Fibroblast of skin of left quadriceps (primary cell): ENCODE measurements at places on chromosomes 4 and X.

DNA sequence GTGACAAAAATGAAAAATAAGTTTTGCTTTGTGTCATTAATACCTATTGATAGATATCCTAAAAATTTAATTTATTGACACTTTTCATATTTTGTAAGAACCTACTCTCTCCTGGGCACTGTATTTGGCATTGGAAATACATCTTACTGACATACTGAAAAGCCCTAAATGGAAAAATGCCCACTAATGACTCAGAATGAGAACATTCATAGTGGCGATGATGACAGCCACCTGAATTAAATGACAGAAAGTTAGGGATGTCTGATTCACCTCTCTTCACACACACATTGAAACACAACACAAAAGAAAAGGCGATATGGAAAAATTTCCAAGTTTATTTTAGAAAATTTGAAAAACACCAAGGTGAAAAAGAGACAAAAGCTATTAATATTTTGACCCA lies 992.3 kb downstream of the STPG2 start:
- DNase-seq: no peak

DNA sequence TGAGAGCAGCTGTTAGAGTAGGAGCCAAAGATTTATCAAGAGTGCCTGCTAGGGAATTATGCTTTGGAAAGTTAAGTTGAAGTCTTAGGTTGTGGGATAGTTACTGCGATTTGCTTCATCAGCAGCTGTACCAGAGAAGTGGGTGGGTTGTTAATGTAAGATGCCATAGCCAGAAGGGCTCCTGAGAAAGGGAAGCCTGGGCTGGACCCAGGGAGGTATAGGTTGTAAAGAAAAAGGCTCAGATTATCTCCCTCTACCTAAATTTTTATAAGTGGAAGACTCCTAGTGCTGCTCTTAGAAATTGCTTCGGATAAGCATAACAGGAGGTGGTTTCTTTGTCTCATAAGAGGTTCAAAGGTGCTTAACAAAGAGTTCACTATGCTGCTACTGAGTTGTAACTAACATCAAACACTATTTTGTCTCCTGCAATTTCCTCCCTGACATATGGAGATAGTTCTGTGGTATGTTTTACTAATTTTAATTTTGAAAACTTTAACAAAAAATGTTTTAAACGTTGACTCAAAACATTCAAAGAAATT lies 356.9 kb downstream of the DTHD1 start:
- DNase-seq: no peak

DNA sequence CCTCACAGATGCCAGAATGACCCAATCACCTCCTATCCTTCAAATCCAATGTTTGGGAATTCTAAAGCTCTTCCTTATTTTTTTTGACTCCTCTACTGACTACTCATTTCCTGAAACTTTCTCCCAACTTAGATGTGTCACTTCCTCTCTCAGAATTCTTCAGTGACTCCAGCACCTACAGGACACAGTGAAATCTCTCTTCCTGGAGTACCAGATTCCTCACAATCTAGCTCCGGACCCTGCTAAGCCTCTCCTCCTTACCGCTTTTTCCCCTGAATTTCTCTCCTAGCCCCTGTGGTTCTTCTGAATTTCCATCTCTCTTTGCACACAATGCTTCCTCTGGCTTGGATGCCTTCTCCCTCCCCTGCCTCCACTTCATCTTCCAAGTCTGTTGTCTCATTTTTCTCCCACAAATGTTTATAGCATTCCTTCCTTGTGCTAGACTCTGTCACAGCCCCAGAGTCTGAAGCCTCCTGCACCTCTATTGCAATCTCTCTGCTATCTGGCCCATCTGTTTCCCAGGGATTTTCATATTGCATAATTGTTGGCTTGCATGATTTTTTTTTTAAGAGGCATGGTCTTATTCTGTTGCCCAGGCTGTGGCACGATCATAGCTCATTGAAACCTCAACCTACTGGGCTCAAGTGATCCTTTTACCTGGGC lies 80.1 kb downstream of the ANAPC4 start:
- DNase-seq: peak; percentile 52

DNA sequence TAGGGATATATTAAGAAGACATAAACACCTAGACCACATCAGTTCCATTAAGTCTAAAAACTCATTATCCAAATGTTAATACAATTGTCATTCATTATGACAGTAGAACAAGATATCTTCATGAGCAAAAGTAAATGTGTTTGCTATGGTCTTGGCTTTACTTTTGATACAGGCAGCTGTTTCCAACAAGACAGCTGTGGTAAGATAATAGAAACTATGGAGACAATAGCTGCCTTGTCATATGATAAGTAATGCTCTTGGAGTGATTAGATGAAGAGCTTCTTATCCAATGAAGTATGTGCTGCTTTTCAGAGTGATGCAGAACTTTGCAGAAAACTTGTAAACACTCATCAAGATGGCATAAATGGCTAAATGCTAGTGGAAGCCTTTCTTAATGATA lies 1066.0 kb downstream of the FSTL5 start:
- DNase-seq: no peak

DNA sequence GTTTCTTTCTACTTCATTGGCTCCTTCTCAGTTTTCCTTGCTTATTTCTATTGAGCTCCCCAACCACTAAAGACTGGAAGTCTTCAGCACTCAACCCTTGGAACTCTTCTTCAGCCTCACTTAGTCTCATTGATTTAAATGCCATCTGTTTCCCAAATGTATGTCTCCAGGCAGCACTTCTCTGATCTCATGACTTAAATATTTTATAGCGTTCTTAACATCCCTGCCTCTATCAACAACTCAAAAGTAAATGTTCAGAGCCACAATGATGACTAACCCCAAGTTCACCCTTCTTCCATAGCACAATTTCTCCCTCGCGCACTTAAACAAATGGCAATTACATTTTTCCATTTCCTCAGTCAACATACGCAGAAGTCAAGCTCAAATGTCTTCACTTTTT lies 1393.3 kb downstream of the ARAP2 start:
- DNase-seq: peak; percentile 88

DNA sequence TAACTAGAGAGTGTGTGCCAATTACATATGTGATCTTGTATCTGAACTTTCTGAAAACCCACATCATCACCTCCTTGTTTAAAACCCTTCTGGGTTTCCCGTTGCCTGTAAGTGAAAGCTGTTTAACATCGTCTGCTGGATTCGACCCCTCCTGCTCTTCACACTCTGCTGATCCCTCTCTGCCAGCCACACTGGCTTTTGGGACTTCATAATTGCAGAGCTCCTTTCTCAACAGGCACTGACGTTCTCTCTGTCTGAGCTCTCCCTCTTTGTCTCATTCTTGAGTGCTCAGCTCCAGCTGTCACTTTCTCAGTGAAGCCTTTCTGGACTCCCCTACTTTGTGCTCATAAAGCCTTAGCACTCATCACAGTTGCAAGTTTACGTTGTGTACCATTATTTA lies 153.9 kb downstream of the CEP135 start:
- DNase-seq: no peak

DNA sequence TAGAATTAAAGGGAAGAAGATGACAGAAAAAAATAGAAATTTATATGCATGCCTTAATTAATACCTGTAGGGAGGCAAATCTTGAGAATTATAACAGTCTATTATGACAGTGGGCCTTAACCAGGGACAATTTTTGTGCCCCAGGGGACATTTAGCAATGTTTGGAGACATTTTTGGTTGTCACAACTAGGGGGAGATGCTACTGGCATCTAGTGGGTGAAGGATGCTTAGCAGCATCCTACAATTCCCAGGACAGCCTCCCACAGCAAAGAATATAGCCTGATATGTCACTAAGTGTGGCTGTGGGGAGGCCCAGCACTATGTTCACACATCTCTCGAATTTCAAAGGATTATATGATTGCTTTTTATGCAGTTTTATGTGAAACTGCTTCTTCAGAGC lies 10.5 kb downstream of the GPR82 start:
- no peak for DNase-seq
